ENCODE measurements at places on chromosomes 7 and 10. TPM values are rescaled to one million over a fixed set of nuclear protein-coding genes. Genes with fewer than 3 reads are reported as not detected.

SPDYE1 gene
- polyA plus RNA-seq, result 0.99 TPM

OPALIN gene
- not detected for polyA plus RNA-seq

DNA sequence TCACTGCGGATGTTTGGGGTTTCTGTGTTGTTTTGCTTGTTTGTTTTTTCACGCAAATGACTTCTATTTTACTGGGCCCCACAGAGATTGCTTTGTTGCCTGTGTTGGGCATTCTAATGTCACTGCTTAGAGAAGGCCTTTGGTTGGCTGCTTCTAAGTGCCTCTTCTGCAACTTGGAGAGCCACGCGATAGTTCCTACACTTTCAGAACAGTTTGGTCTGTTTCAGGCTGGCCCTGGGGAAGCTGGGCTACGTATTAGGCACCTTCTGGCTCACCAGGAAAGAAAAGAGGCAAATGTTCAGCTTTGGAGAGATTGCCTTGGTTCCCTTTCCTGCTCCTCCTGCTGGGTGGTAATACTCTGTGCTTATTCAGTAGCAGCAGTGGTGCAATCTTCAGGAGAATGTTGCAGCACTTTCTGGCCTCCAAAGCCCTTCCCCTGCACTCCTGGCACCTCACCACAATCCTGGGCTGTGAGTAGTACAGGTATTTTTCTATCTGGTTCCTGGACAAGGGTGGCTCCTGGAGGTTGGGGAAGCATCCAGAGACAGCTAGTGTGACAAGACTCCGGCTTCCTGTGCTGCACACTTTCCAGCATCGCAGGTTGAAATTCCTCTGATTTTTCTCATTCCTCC, 1.2 kb downstream of the ANTXRL start:
- no peak for DNase-seq

- DNase-seq, result no peak
Observed at GRCh38 chr10:129586898-129587443, 119.9 kb downstream of the MGMT start.

- DNase-seq, result no peak
Observed at GRCh38 chr10:84499846-84500245, 171.5 kb downstream of the CCSER2 start.

GRCh38 chr7:100483722-100484672, at the start of gene NYAP1:
TSS of gene NYAP1 (plus strand) at chr7:100483927. CDS start at chr7:100485312, 1,385 bp downstream.
- peak; percentile 84 for DNase-seq

GRCh38 chr10:25547382-25547781, 372.6 kb downstream of the GPR158 start:
- peak; percentile 35 for DNase-seq

DNA sequence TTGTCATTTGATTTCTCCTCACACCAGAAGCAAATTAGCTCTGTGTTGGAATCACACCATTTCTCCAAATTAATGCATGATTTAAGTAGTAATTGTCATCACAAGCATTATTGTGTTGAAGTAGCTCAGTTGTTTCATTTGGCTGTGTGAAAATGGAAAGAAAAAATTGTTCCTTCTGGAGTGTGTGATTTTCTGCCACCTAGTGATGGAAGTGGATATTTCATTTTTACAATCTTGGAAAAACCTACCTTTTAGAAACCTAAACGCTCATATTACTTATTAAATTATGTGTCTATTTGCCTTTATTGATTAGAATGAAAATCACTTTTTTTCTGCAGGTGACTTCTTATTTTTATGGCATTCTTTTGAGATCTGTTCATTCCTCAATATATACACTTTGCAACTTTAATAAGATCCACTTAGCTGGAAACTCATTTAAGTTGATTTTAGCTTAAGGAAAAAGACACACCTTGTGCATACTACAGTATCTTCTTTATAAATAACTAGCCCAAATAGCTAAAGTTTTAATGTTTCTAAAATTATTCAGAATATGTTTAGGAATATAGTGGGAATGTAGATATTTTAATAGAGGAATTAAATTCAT, 50.0 kb downstream of the SRI start:
- DNase-seq, result peak; percentile 23
